LHCN-M2 (cell line): ENCODE measurements at places on chromosomes 1 and 21. TPM values are rescaled to one million over a fixed set of nuclear protein-coding genes. Genes with fewer than 3 reads are reported as not detected.

Gene OR2L8
- not detected in 2 replicates for total RNA-seq

Gene TMEM125
- total RNA-seq = not detected in 2 replicates

Gene PGLYRP4
- not detected in 2 replicates for total RNA-seq

- peak; percentile 94 for DNase-seq
These were observed 72.4 kb upstream of the BCAR3 start for GRCh38 chr1:93753791-93754763.

Gene CHML
- 8.7 and 10.4 TPM in 2 replicates for total RNA-seq
